ENCODE measurements at places on chromosomes 2 and 18. TPM values are rescaled to one million over a fixed set of nuclear protein-coding genes. Genes with fewer than 3 reads are reported as not detected.

SNORC gene
- 0.68 TPM for polyA plus RNA-seq

C2orf92 gene
- polyA plus RNA-seq: 10.7 TPM

DPP10 gene
- polyA plus RNA-seq: 15.1 TPM

INPP1 gene
- polyA plus RNA-seq: 20.9 TPM

CFAP221 gene
- polyA plus RNA-seq: 8.4 TPM

GDF7 gene
- polyA plus RNA-seq: 0.62 TPM

PLCL1 gene
- 6.8 TPM for polyA plus RNA-seq

DNAH6 gene
- polyA plus RNA-seq: 2.5 TPM

SERPINB11 gene
- not detected for polyA plus RNA-seq

DSG2 gene
- polyA plus RNA-seq: 0.94 TPM

MDH1B gene
- polyA plus RNA-seq: 17.8 TPM

SERPINB12 gene
- not detected for polyA plus RNA-seq

FAM228A gene
- 2.6 TPM for polyA plus RNA-seq

IL1R2 gene
- not detected for polyA plus RNA-seq

ERICH2 gene
- polyA plus RNA-seq: 1.3 TPM

C2orf66 gene
- polyA plus RNA-seq: 1.4 TPM

PIEZO2 gene
- polyA plus RNA-seq: 0.12 TPM

TMEM131 gene
- 9.6 TPM for polyA plus RNA-seq

TGFA gene
- 0.85 TPM for polyA plus RNA-seq

PDIA6 gene
- polyA plus RNA-seq: 109 TPM

SERPINB4 gene
- not detected for polyA plus RNA-seq

TMEM17 gene
- 7.1 TPM for polyA plus RNA-seq

TDRD15 gene
- not detected for polyA plus RNA-seq

MPHOSPH10 gene
- 39.0 TPM for polyA plus RNA-seq

RSAD2 gene
- polyA plus RNA-seq: 0.16 TPM

KLHL41 gene
- 2.7 TPM for polyA plus RNA-seq

CTLA4 gene
- polyA plus RNA-seq: not detected

UGP2 gene
- polyA plus RNA-seq: 55.6 TPM

CHRND gene
- not detected for polyA plus RNA-seq

SLC30A3 gene
- not detected for polyA plus RNA-seq
